ENCODE measurements at places on chromosomes 11 and 22. TPM values are rescaled to one million over a fixed set of nuclear protein-coding genes. Genes with fewer than 3 reads are reported as not detected.

- DNase-seq, result no peak
Measured at GRCh38 chr11:120827198-120827597, 196.7 kb upstream of the TBCEL start.

- no peak for DNase-seq
Measured at GRCh38 chr22:48233586-48233985, 1471.1 kb downstream of the TBC1D22A start.

Gene ELMOD1
- not detected for total RNA-seq

DNA sequence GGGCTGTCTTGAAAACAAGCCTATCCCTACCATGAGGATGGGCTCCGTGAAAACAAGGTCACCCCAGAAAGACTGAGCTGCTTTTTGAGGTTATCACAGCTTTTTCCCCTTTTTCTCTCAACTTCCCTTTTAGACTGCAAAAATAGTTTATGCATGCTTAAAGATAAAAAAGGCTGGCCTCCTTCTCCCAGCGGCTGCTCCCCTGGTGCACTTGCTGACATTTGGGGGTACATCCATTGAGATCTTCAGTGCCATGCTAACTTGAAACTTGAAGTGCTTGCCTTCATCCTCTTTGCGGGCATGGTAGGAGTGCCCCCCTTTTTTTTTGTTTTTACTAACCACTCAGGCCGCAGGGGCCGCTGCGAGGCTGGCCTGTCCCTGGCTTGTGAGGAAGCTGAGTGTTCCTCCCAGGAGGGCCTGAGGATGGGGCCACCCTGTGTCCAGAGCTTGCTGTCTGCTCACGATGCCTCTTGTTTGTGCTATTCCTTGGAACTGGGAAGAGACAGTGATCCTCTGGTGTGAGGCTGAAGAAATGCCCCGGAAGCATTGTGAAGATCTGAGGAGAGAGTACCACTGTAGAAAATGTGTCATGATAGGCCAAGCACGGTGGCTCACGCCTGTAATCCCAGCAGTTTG is 2.2 kb downstream of the TANGO2 start:
- DNase-seq, result no peak

DNA sequence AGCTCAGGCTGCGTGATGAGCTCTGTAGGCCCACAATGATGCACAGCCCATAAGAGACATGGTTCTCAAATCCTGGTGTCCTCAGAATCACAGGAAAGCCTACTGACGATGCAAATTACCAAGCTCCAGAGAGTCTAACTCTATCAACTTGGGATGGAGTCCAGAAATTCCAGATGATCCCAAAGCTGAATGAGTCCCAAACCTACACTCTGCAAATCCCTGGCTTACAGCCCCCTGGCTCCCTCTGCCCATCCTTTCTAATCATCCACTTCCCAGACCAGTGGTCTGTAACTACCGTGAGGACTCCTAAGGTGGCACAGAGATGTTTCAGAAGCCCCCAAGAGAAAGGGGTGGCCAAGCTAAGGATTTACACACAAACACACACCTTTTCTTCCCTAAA is 13.5 kb downstream of the ARFGAP2 start:
- DNase-seq, result no peak

Gene C11orf86
- total RNA-seq, result not detected

Gene WBP2NL
- 0.35 TPM for total RNA-seq

Gene INSC
- 0.69 TPM for total RNA-seq

Measured in heart left ventricle (tissue), 16 donors.